ENCODE measurements at places on chromosomes 7 and 10.

DNA sequence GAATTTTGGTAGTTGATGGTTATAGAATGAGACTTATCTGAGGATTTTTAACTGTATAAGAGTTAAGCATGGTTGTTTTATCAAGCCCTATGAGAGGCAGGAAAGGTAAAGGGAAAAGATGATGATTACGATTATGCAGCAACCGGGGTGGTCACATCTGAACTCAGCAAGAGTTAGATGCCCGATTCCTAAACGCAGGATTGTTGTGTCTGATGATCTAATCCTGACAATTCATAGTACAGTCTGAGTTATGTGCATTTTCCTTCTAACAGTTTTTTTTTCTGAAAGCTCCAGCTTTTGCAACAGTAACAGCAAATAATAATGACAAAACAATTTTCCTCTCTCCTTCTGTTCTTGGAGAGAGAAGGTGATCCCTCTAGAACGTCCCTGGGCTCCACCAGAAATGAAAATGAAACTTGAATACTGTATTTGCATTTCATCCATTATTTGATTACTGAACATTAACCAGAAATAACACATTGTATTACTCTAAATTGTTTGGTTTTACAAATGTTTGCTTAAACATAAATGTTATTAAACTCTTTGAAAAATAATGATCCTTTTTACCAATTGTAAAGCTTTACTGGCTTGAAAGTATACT, 176.5 kb upstream of the CCDC6 start:
- no peak for DNase-seq

DNA sequence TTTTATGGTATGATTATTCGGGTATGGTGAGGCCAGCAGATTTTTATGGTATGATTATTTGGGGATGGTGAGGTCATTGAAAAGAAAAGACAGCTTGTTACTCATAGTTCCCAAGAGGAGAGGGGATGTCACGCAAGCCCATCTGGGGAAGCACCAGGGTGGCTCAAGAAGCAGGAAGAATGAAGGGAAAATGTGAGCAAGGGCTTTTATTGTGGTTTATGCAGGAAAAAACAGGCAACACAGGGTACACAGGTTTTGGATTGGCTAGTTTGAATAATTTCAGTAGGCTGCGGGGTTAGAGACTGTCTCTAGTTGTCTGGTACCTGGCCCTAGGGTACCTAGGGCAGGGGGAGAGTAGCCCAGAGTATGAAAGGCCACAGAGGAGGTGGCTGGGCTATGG, 26.8 kb upstream of the DGKI start:
- DNase-seq, result no peak

DNA sequence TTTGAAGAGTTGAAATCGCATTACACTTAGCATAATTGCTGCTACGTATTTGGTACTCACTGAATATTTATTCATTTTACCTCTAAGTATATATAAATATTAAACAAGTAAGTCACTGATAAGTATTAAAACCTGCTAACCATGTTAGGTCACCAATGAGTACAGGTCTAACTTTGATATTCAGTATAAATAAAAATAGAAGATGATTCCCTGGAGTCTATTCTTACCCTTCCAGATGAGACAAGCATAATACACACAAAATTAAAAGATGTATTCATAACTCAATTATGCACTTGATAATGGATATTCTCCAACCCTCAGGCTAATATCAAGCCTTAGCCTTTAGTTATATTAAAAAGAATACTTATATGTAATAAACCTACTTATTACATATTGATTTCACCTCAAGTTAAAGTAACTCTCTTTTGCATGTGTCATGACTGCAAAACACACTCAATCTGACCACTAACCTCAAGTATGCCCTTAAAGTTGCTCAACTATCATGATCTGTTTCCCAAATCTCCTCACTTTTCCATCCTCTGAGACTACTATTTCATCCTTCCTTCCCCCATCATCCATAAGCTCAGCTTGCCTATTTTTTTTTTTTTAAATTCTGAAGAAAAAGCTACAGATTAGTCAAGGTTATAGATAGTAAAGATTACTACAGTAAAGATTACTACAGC, 46.8 kb downstream of the IPMK start:
- DNase-seq, result no peak

- DNase-seq, result no peak
Observed at GRCh38 chr7:134422008-134422407, 36.9 kb downstream of the AKR1B1 start.

DNA sequence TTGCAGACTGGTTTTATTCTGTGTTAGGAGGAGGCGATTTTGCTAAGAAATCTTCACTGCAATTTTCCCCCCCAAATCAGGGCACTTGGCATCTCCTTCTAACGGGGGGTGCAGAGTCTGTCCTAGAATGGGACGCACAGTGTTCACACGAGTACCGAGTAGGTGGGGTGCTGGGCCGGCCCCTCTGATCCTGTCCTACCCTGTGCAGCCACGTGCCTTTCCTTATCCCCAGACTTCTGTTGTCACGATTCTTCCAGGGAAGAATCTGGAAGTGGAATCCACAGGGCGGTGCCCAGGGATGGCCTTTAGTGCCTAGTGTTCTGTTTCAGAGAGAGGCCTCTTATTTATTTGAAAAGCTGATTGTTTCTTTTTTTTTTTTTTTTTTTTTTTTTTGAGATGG, 16.4 kb downstream of the CUX1 start:
- DNase-seq, result no peak

DNA sequence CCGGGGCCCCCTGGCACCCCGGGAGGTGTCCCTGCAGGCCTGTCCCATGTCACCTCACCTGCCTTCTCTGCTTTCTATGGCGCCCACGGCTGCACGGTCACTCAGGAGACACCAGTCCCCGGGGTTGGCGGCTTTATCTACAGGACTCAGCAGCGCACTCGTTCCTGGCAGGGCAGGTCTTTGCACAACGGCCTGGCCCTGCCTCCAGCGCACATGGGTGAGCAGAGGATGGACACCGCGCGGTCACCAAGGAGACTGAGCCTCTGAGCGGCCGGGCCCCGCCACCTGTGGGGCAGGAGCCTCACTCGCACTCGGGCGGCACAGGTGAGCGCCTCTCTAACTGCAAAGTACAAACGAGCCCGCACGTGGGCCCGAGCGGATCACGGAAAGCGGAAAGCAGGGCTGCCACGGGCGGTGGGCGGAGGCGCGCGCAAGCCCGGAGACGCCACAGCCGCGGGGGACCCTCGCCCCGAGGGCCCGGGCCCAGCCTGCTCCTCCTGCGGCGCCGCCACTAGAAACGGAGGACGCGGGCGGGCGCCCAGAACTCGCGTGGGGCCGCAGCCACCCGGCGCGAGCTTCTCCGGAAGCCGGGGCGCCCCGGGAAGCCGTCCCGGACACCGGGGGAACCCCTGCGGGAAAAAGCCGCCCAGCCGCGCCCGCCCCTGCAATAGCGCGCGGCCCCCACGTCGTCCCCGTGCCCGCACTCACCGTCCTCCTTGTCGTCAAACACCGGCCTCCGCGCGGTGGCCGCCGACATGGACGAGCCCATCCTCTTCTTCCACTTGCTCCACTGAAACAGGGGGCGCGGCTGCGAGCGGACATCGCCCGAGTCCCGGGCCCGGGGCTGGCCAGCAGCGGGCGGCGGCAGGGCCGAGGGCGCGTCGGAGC, 642 bp downstream of the STK32C start:
- peak; percentile 23 for DNase-seq

GRCh38 chr7:74026903-74027682, 880 bp upstream of the ELN start:
- peak; percentile 53 for DNase-seq

DNA sequence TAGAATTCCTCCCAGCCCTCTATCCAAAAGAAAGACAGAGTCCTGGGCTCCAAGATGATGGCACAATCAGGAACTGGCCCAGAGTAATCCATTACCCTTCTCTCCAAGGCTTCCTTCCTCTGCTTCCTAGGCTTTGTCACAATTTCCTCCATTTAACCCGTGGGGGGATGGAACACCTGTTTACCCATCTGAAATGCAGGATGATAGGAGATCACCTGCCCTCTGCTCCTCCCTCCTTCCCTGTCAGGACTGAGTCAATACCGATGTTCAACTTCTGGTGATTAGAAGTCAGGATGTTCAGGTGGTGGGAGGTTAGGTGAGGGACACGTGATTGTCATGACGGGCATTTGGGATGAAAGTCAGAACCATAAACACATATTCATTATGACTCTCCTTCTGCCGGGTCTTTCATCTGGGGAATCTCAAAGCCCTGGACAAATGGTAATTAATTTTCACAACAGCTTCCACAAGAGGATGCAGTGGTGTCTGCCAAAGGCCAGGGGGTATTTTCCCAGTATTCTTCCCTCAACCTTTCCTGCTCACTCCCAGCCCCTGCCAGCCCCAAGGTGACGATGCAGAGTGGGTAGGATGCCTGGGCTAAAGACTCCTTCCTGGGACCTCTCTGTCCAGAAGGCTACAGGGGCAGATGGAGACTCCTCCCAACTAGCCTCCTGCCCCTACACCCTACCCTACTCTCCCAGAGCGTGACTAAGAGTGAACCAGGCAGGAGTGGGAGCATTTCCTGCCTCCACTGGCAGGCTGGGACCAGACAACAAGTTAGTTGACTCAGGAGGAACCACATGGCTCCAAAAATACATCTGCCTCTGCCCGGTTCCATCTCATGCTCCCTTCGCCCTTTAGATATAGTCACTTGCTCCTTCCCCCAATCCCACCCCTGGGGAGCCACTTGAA, 27.9 kb downstream of the DUSP5 start:
- no peak for DNase-seq

- no peak for DNase-seq
Observed at GRCh38 chr10:12707461-12708185, 293.9 kb downstream of the CCDC3 start.
